Daoy (cell line): ENCODE measurements at places on chromosomes 11 and 22. TPM values are rescaled to one million over a fixed set of nuclear protein-coding genes. Genes with fewer than 3 reads are reported as not detected.

GRCh38 chr11:19228968-19229367 lies 11.8 kb downstream of the E2F8 start:
- no peak for DNase-seq

OR4A16 gene
- total RNA-seq, result not detected in 2 replicates

GRCh38 chr11:3165152-3165705 lies at the start of gene OSBPL5:
Gene OSBPL5, minus strand, starts transcription at chr11:3165310. Its CDS starts 36,162 bp downstream, at chr11:3129148.
- DNase-seq, result peak; percentile 77

DNA sequence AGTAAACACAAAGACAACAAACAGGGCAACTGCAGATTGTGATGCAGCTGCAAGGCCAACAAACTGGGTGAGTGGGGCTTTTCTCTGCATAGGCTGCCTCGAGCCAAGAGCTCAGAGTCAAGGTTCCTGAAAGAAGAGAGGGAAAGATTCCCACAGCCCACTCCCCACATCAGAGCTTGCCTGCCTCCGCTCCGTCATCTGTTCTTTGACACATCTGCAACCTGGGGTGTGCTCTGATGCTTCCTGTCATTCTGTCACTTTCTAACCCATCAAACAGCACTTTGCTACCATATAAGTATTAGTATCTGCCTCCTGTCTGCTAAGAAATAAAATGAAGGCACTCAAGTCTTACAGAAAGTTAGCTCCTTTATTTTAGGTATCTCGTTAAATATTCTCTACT lies 46.9 kb downstream of the C22orf31 start:
- no peak for DNase-seq

- DNase-seq, result peak; percentile 95
Observed at GRCh38 chr11:124875943-124876817, 10.9 kb downstream of the ROBO3 start.

DNA sequence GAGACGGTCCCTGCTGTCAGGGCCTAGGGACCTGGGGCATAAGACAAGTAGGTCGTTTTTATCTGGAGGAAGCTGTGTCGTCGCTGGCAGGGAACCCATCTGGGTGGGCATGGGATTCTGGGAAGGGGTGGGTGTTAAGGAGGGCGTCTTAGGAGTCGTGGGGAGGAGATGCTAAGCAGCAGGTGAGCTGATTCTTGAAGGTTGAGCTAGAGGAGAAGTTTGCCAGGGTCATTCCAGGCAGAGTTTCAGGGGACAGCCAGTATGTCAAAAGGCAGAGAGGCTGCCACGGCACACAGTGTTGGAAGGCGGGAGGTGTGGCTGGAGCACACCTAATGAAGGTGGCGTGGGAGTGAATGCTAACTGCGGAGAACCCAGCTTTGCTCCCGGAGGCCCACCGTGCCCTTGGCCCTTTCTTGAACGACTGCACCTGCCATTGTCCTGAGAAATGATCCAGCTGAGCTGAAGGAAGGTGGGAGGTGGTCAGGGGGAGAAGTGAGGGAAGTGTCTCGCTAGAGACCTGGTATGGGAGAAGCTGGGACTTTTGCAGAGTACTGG lies 1.3 kb downstream of the FAM118A start:
- no peak for DNase-seq

- DNase-seq, result no peak
Observed at GRCh38 chr11:2426826-2427521, 17.3 kb downstream of the TRPM5 start.

- no peak for DNase-seq
Observed at GRCh38 chr11:116507849-116508695, 264.7 kb downstream of the BUD13 start.

DNA sequence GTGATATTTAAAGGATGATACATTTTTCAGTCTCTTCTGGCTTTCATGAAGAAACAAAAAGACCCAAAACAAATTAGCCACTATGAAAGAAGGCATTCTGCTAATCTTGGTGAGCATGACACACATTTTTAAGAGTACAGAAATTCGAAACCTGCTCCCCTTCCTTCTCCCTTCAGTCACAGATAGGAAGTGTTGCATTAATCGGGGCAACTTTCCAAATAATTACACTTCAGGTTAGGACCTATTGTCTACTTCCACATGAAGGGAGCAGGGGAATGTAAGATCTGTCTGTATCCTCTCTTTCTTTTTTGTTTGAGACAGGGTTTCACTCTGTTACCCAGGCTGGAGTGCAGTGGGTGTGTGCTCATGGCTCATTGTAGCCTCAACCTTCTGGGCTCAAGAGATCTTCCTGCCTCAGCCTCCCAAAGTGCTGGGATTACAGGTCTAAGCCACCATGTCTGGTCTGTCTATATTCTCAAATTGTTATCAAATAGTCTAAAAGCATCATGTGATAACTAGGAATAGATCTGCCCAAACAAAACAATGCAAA lies 45.8 kb downstream of the NCAM1 start:
- peak; percentile 12 for DNase-seq

CEP164 gene
- 28.0 and 31.0 TPM in 2 replicates for total RNA-seq

DNA sequence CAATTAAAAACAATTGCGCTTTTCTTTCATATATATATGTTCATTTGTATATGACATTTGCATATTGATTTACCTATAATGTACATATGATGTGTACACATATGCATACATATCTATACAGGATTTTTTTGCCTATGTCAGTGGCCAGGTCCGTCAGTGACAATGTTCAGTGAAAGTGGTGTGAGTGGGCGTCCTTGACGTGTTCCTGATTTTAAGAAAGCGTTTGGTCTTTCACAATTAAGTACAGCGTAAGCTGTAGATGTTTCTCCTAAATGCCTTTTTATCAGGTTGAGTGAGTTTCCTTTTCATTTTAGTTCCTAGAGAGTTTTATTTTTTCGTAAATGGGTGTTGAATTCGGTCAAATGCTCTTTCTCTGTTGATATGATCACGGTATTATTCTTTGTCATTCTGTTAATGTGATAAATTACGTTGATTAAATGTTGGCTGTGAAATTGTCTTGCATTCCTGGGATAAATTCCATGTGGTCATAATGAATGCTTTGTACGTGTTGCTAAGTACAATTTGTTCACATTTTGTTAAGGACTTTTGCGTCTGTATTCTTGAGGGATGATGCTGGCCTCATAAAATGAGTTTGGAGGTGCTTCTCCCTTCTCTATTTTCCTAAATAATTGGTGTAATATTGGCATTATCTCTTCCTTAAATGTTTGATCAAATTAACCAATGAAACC lies 10.6 kb upstream of the GNB1L start:
- DNase-seq, result no peak

APOBEC3G gene
- 13.7 and 15.8 TPM in 2 replicates for total RNA-seq
